ENCODE measurements at places on chromosomes 3 and 15.

GRCh38 chr15:43134157-43134635 is 810 bp downstream of the TMEM62 start:
- DNase-seq = no peak

DNA sequence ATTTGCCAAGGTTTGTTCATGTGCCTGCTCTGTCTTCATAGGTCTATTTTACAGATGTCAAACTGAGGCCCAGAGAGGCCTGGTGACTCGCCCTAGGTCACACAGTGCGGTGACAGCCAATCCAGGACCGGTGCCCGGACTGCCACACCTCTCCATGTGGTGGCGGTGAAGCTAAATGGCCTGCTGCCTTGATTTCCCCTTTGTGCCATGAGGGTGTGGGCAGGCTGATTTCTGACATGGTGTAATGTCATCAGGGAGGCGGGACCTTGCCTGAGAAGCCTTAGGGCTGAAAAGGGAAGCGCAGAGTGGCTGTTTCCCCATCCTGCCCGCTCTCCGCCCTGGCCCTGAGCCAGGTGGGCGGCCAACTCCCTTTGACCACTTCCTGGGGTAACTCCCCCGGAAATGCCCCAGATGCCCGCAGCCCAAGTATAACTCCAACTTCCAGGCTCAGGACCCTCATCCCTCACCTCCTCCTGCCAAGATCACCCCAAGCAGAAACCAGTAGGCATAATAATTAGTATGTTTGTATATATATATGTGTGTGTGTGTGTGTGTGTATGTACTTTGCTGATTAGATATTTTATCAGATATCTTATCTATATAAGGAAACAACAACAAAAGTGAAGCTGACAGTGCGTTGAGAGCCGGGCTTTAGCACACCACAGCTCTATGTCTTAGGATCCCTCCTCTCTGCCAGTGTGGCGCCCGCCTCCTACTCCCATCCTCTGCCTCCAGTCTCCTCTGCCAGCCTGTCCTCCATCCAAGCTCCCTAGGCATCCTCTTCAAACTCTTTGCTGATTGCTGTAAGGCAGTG is 63.9 kb downstream of the IQSEC1 start:
- DNase-seq = no peak

GRCh38 chr15:38886315-38887163 is 321.9 kb upstream of the RASGRP1 start:
- DNase-seq = no peak

DNA sequence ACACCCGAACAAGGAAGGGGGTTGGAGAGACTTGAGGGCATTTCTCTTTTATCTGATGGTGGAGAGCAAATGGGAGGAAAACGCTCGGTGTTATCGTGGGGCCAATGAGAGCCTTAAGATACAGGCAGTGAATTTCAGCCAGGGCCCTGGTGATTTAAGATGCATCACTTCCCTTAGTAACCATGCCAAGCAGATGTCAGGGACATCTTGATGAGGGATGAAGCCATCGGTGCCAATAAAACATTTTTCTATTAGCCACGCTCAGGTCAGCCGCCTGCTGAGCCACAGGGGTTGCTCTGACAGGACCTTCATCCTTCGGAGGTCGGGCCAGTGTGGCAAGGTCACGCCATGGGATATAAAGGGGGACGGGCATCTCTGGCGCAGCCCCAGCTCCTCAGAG is 10.6 kb downstream of the IQSEC1 start:
- DNase-seq = no peak

- no peak for DNase-seq
Observed at GRCh38 chr15:51195459-51195858, 100.8 kb upstream of the TNFAIP8L3 start.

DNA sequence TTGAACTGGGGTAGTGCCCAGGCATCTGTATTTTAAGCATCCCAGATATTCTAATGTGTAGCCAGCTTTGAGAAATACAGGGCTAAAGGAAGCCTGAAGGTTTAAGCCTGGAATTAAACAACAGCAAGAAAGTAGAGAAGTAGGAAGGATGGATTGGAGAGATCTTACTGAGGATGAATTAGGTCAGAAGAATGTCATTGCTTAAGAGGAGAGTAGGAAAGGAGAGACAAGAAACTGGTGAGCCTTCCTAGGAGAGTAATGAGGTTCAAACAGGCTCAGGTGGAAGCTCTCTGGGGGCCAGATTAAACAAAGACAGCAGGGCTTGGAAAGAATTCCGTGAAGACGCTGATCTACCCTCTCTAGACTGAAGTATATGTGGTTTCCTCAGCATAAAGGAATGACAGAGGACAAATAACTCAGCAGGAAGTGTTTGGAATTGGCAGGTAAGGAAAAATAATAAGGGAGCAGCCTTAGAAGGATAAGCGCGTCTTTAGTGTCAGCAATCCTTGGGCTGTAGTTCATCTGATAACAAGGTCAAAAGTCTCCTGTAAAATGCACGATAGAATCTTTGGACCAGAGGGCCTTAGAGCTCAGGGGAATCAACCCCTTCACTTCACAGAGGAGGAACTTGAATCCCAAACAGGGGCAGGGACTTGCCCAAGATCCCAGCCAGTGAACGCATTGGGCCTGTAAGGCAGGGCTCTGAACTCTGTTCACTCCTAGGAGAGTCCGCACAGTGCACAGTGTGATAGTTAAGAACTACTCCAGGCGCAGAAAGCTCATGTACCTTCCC is 90.9 kb downstream of the TP63 start:
- no peak for DNase-seq

DNA sequence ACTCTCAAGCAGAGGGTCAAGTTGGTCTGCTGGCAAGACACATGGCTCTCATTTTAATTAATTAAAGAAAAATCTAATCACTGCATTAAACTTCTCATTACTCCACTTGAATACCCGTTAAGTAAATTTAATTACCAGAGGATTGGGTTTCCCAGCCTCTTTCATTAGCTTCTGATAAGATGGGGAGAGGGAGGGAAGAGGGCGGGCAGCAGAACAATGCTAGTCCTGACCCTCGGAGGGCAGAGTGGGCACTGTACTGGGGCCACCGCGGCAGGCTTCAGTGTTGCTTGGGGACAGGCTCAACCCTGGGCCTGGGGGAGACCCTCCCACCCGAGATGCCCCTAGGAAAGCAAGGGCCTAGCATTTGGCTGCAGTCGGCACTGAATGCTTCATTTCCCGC is 55.6 kb upstream of the LINGO1 start:
- no peak for DNase-seq

GRCh38 chr3:153084431-153084830 is 77.6 kb upstream of the RAP2B start:
- no peak for DNase-seq

Data from keratinocyte (primary cell).